CD4-positive, alpha-beta memory T cell (primary cell): ENCODE measurements at places on chromosomes 3 and 15. TPM values are rescaled to one million over a fixed set of nuclear protein-coding genes. Genes with fewer than 3 reads are reported as not detected.

GRCh38 chr3:85571835-85572234 is 613.0 kb downstream of the CADM2 start:
- DNase-seq = no peak

DNA sequence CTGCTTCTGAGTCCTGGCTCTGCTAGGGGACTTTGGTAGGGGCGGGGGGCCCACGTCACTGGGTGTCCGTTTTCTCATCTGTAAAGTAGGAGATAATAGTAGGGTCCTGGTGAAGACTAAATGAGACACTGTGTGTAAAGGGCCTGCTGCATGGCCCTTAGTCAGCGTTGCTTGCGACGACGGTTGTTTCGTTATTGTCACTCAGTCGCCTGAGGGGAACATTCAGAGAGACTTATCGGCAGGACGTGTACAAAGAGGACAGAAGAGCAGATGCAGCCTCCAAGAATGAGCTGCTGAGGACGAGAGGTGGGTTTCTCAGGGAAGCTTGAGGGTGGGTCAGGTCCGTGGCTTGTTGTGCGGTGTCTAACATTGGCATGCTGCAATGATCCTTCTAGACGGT is 52.9 kb upstream of the MEX3B start:
- no peak for DNase-seq

The ZNF502 gene
- 3.1 TPM for total RNA-seq

The RETNLB gene
- not detected for total RNA-seq

The ATP13A4 gene
- total RNA-seq = 3.0 TPM

The ANKRD63 gene
- not detected for total RNA-seq
